ENCODE measurements at places on chromosomes 1 and 21. TPM values are rescaled to one million over a fixed set of nuclear protein-coding genes. Genes with fewer than 3 reads are reported as not detected.

DNA sequence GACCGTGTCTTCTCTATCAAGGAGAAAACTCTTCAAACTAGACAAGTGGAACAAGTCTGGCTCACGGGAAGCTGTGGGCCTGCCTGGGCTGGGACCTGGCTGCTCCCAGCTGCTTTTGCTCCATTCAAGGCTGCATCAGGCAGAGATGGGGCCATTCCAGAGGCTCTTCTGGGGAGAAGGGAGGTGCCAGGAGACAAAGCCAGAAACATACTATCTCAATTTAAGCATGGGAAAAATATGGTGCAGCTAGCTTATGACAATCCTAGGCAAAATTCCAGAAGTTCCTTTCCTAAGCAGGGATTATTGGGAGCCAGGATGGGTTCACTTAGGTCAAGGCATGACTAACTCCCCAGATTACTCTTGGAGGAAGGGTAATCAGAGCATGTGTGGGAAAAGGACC lies 90.8 kb upstream of the SLC2A1 start:
- DNase-seq: no peak

DNA sequence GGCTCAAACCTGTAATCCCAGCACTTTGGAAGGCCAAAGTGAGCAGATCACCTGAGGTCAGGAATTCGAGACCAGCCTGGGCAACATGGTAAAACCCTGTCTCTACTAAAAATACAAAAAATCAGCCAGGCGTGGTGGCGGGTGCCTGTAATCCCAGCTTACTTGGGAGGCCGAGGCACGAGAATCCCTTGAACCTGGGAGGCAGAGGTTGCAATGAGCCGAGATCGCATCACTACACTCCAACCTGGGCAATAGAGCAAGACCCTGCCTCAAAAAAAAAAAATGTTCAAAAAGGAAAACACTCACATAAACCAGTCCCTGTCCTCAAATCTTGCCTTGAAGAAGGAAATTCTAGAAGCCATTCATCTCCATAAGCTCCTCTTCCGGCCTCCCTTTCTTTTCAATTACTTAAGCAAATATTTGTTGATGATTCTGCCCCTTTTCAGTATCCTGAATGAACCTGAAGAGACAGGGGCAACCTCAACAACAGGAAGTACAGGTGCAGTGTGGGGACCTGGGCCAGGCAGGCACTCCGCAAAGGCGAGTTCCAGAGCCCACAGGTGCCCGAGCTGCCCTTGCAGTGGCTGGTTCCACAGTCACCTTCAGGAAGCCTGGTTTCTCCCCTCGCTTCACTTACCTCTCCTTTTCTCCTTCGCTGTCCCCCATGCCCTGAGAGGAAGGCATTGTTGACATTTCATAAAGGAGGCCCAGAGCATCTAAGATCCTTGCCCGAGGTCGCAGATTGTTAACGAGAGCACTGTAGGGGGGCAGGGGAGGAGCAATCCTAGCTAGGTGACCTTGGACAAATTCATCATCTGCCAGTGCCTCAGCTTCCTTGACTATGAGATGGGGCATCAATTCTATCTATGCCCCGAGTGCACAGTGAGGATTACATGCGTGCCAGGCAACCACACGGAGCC lies 8.9 kb upstream of the LEFTY1 start:
- DNase-seq: peak; percentile 39

GRCh38 chr1:248776991-248777390 lies 21.4 kb upstream of the LYPD8 start:
- DNase-seq: no peak

GRCh38 chr1:93722081-93723031 lies 40.7 kb upstream of the BCAR3 start:
- DNase-seq: no peak

DNA sequence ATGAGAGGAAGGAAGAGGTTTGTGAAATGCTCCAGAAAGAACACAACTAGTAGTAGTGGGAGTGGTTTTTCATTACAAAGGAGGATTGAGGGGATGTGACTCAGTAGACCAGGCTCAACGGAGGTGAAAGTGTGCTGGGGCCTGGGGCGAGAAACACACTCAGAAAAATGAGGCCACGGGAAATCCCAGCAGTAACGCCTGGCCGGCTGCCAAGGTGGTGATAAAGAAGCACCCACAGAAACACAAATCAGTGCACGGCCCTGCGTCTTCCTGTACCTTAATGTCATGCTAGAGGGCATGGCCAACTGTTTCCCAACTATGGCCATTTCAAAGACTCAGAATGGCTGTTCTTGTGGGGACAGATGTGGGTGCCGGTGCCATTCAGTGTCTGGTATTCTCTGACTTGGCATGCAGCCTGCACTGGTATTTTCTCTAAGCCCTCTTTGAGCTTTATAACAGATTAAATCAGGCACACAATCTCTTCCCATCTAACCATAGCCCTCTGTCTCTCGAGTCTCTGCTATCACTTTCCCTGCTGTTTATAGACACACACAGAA lies 38.2 kb downstream of the URB2 start:
- DNase-seq: no peak

GRCh38 chr1:153597206-153597605 lies 15.7 kb downstream of the S100A16 start:
- DNase-seq: peak; percentile 68

- peak; percentile 81 for DNase-seq
These were observed 1.8 kb upstream of the SLC26A9 start for GRCh38 chr1:205945069-205945468.

GRCh38 chr1:214623430-214623829 lies 20.4 kb downstream of the CENPF start:
- DNase-seq: no peak

DNA sequence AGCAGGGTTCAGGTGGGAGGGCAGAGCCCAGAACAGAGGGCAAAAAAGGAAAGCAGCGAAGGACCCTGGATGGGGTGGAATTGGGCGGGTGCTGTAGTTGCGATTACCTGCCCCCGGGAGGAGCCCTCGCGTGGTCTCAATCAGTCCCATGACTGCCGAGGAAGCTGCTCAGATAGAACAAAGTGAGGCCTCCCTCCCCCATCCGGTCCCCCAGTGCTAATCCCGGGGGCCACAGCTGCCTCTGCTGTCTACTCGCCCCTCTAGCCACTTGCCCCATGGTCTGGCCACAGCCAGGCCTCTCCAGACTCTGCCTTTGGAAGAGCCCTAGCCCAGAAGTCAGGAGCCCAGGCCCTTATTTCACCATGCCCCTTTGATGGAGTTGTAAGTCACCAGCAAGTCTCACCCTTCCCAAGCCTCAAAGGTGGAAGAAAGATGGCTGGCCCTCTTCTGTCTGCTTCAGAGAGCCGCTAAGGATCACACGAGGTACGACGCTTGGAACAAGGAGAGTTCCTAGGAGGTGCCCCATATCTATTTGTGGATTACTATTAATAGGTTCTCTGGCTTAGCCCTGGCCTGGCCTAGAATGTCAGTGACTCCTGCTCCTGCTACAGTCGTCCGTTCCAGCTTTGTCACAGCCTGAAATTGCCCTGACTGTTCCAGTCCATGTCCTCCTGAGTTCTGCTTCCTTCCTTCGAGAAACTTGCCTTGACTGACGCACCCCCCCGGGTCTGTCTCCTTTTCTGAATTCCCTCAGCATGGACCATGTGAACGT lies 16.4 kb downstream of the ECHDC2 start:
- DNase-seq: peak; percentile 35

GRCh38 chr1:60563777-60564535 lies 490.4 kb upstream of the C1orf87 start:
- DNase-seq: no peak

- DNase-seq: peak; percentile 70
These were observed at the start of gene TP53BP2 for GRCh38 chr1:223845810-223846682. Gene TP53BP2 (minus strand): TSS chr1:223845947. CDS start chr1:223845680, 267 bp downstream.

DNA sequence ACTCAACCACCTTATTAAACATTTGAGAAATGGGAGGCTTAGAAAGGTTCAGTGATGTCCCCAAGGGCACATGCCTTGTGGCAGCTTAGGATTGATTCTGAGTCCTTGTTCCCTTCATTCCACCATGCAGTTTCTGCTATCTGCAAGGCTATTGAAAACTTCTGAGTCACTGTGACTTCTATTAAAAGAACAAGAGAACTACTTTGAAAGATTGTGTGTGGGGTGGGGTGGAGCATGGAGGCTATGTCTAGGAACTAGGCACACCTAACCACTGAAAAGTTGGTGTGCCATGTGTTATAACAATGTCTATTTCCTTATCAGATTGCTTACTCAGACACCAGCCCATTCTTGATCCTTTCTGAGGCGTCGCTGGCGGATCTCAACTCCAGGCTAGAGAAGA lies 10.8 kb downstream of the MTARC1 start:
- DNase-seq: peak; percentile 53

- no peak for DNase-seq
These were observed 30.1 kb downstream of the CDCA8 start for GRCh38 chr1:37722181-37723071.

GRCh38 chr1:8423692-8424538 lies 106.0 kb downstream of the SLC45A1 start:
- no peak for DNase-seq

DNA sequence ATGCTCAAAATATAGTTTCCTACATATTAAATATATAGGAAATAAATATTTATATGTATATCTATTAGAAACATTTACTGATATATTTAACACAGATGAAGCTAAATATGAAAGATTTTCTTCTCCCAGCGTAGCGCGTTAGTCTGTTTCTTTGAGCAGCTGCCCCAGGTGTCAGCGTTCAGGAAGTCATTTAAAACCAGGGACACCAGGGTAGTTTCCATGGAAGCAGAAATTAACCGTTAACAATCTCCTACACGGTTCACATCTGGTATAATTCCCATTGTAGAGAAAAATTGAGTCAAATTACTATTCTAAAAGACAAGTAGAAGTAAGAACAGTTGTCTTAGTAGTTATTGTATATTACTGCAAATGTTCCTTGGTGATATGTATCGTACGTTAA lies 1443.7 kb downstream of the MRPL39 start:
- DNase-seq: no peak

DNA sequence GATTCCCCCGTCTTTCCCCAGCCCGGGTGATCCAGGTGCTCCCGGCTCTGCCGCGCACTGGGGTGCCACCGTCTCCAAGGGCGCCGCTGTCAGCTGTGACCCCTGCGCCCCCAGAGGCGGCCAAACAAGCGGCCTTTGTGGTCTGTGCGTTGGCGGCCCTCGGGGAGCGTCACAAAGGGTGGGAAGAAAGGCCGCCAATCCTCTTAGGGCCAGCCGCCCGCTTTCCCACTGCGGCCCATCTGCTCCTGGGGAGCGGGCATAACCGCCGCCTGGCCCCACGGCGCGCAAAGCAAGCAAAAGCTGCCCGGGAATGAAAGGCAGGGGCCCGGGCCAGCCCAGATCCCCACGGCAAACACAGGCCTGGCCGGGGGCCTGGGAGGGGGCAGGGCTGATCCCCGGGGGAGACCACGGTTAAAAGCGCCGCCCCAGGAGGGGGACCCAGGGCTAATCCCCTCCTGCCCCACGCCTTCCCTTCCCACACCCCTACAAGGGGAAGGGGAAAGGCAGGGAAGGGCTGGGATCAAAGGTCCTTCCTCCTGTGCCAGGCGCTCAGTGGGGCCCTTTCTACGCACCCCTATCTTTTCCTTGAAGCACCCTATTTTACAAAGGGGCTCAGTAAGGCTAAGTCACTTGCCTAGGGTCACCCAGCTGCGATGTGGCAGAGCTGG lies 24.0 kb downstream of the C1QB start:
- DNase-seq: no peak

DNA sequence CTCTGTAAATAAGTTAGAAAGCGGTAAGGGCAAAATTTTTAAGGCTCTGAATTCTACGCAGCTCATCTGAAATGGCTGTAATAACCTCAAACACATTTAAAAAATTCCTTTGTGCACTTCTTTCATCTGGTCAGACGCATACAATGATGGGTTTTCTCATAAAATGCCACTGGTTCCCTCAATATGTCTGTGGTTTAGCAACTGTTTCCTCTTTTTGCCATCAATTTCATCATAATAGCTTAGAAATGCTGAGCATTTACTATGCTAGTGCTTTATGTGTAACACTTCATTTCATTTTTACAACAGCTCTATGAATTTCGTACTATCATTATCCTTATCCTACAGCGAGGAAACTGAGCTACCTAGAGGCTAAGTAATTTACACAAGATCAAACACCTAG lies 35.3 kb upstream of the DMRTA2 start:
- DNase-seq: no peak

DNA sequence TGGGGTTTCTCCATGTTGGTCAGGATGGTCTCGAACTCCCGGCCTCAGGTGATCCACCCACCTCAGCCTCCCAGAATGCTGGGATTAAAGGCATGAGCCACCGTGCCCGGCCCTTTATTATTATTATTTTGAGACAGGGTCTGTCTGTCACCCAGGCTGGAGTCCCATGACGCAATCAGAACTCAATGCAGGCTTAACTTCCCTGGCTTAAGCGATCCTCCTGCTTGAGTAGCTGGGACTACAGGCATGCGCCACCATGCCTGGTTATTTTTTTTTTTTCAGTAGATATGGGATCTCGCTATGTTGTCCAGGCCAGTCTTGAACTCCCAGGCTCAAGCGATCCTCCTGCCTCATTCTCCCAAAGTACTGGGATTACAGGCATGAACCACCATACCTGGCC lies 47.1 kb upstream of the CITED4 start:
- DNase-seq: no peak

- no peak for DNase-seq
These were observed 33.4 kb upstream of the RNPC3 start for GRCh38 chr1:103492003-103492625.

GRCh38 chr1:11842154-11843041 lies 5.2 kb downstream of the NPPA start:
- DNase-seq: no peak

DNA sequence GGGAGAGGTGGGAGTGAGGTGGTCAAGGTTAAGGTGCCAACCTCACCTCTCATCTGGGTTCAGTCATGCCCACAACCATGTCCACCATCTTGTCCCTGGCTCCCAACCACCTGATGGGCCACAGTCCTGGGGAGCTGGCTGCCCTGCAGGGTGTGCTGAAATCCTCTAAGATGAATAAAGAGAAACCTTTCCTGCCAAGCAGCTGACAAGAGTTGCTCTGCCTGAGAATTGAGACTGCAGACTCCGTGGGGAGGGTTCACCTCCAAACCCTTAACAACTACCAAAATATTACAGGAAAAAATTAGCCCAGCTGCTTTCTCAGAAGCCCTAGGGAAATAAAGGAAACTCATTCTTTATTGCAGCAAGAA lies 15.2 kb upstream of the FGR start:
- no peak for DNase-seq

GRCh38 chr1:108570128-108570527 lies 10.2 kb downstream of the EEIG2 start:
- no peak for DNase-seq

DNA sequence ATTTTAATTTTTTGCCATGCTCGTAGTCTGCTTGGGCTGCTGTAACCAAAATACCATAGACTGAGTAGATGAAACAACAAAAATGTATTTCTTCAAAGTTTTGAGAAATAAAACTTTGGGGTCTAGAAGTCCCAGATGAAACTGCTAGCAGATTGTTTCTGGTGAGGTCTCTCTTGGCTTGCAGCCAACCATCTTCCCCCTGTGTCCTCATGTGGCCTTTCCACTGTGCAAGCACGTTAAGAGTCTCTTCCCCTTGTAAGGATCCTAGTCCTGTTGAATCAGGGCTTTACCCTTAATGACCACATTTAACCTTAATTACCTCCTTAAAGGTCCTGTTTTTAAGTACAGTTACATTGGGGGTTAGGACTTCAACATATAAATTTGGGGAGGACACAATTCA lies 86.6 kb downstream of the PTBP2 start:
- DNase-seq: no peak

- DNase-seq: no peak
These were observed 116.2 kb downstream of the RIPK4 start for GRCh38 chr21:41650526-41651145.

The NPL gene
- total RNA-seq: 3.0 TPM

The TBX15 gene
- total RNA-seq: not detected

The GIPC2 gene
- total RNA-seq: 0.30 TPM

The NR1I3 gene
- total RNA-seq: not detected

The ERRFI1 gene
- total RNA-seq: 47.8 TPM

The AMY2A gene
- total RNA-seq: not detected

The CLCNKB gene
- 1.9 TPM for total RNA-seq

The RGS13 gene
- not detected for total RNA-seq

The ALX3 gene
- total RNA-seq: not detected

The TLR5 gene
- total RNA-seq: 2.5 TPM
